Bronchial epithelial cell (primary cell): ENCODE measurements at places on chromosomes 2 and 18. TPM values are rescaled to one million over a fixed set of nuclear protein-coding genes. Genes with fewer than 3 reads are reported as not detected.

DNA sequence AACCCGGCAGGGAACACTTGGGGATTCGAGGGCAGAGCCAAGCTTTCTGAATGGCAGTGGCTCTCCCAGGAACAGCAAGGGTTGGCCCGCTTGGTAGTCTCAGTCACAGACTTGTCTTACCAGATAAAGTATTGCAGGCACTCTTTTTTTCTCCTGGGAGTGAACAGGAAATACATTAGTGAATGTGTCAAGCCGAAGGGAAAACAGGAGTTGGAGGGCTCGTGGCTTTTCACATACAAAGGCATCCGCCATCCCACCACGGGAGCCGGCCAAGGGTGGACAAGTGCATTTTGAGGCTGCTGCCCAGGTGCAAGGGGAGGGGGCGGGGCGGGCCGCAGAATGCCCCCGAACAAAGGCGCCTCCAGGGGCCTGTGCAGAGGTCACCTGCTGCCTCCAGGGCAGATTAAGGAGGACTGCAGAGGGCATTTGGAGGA lies 163.3 kb upstream of the SIX3 start:
- no peak for DNase-seq

- peak; percentile 39 for DNase-seq
Observed at GRCh38 chr2:216391401-216391800, 19.1 kb upstream of the MARCHF4 start.

GRCh38 chr18:32156855-32157254 lies 33.0 kb upstream of the MEP1B start:
- DNase-seq: no peak

DNA sequence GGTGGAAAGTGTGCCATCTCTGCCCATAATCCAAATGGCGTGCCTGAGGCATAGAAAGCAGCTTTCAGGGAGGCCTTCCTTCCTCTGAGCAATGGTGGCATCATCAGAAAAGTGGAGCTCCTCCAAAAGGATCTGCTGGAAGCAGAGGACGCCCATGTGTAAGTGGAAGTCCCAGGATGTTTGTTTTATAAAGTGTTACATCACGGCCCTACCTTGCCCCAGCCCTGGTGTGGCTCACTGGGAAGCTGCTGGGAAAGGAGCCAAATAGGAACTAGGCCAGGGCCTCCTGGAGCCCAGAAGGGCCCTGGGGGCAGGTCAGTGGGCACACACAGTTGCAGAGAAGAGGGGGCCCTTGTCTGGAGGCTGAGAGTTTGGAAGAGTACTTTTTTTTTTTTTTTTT lies 4.2 kb upstream of the ODC1 start:
- DNase-seq: peak; percentile 98

The MYCN gene
- not detected in 2 replicates for total RNA-seq

The LRATD1 gene
- total RNA-seq: 23.2 and 27.8 TPM in 2 replicates

The RAPGEF4 gene
- total RNA-seq: 0.26 and 0.90 TPM in 2 replicates

The ATOH8 gene
- total RNA-seq: 0.79 TPM in 1 of 2 replicates, not detected in the other

The MAP3K19 gene
- not detected in 2 replicates for total RNA-seq

The IL36B gene
- total RNA-seq: 0.13 TPM in 1 of 2 replicates, not detected in the other
